AML-193 (cell line): ENCODE measurements at places on chromosomes 11 and 22.

GRCh38 chr22:22735695-22736611 lies 91.5 kb downstream of the GGTLC2 start:
- DNase-seq = no peak

DNA sequence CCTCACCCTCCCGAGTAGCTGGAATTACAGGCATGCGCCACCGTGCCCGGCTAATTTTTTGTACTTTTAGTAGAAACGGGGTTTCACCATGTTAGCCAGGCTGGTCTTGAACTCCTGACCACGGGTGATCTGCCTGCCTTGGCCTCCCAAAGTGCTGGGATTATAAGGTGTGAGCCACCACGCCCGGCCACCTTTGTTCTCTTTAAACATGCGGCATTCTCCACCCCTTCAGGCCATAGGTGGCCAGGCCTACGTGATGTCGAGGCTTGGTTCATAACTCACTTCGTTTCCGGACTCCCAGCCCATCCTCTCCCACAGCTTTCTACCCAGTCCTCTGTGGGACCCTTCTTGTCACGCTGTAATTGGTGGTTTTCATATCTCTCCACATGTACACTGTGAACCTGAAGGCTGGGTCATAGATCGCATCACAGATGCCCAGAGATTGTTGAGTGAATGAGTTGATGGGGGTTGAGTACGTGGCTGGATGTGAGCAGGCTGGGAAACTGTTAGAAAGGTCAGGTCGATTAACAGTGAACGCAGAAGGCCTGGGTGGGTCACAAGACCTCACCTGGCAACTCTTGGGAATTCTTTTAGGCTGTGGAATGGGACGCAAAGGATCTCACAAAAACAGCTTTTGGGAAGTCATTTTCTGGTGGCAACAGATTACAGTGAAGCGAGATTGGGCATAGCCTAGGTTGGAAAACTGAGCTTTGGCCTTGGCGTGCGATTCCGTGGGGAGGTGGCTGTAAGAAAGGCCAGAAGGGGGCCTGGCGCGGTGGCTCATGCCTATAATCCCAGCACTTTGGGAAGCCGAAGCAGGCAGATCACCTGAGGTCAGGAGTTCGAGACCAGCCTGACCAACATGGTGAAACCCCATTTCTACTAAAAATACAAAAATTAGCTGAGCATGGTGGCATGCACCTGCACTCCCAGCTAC lies 44.5 kb downstream of the ST14 start:
- DNase-seq = no peak

GRCh38 chr11:67120456-67120855 lies 1.4 kb downstream of the KDM2A start:
- DNase-seq = no peak

DNA sequence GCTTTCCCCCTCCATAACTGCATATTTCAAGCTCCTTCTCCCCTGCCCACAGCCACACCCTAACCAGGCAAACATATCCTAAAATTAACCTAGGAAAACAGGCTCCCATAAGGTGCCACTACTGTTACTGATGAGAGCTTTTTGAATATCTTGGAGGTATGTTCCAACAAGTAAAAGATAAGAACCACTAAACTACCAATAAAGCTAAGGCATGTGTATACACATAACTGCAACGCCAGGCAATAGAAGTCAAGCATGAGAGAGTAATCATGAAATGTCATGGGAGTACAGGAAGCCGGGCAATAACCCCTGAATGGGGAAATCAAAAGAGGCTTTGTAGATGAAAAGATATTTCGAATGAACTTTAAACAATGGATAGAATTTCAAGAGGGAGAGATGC lies 9.3 kb downstream of the MMP13 start:
- no peak for DNase-seq

DNA sequence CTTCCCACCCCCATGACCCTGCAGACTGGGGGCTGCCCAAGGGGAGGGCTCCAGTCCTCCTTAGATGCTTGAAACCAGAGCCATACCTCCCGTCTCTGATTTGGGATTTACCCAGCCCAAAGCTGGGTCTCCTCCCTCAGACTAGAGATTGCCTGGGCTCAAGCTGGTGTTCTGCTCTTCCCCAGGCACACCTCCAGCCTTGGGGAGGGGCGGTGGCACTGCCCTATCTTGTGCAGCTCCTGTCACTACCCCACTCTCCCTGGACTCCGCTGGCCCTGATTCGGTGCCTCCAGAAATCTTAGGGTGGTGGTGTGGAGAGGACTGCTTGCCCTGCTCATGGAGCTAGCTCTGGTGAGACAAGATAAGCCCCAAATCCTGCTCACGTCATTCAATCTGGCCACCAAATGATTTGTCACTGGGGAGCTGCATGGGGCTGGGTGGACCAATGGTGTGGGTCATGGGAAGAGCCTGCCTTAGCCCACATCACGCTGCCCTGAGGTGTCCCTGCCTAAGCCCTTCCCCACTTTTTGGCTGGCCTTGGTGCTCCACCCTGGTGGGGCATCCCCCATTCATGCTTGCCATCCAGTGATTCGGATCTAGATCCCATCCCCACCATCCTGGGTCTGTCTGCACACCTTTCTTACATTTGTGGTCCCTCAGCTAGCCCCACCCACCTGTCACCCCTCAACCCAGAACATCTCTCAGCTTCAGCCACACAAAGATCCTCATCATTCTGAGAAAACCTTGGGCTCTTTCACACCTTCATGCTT lies 87.7 kb downstream of the PDE2A start:
- DNase-seq = no peak

- DNase-seq = peak; percentile 4
These were observed 23.2 kb downstream of the CAPN1 start for GRCh38 chr11:65204646-65205601.

DNA sequence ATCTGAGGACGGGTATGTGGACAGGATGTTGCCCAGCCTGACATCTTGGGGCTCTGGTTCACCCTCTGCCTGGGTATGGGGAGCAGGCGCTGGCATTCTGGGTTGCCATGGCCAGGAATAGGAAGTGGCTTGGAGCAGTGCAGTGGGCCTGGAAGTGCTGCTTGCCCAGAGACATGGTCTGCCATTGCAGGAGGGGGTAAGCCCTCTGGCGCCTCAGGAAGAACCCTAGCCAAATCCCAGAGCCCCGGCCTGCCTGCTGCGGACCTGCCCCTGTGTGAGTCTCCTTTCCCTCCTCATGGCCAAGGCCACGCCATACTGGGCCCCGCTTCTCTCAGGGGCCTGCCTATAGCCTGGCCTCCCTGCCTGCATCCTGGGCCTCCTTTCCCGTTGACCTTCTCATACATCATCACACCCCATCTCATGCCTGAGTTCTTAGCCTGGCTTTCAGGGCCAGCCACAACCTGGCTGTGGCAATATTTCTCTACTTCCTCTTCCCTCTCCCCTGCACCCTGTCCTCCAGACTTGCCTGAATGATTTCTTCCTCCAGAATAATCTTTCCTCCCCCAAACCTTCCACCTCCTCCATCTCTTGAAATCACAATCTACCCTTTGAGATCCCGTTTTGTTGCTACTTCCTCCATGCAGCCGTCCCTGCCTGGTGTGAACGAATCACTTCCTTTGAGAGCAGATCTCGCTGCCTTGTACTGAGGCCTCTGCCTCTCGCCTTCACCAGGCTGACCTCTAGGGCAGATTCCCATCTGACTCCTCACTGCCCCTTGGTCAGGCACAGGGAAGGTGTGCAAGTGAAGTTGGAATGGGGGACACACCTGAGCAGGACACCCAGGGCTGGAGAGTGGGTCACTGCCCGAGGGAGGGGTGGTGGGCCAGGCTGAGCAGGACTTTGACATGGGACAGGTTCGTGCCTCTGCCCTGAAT lies 5.2 kb downstream of the CAPN5 start:
- DNase-seq = peak; percentile 70

DNA sequence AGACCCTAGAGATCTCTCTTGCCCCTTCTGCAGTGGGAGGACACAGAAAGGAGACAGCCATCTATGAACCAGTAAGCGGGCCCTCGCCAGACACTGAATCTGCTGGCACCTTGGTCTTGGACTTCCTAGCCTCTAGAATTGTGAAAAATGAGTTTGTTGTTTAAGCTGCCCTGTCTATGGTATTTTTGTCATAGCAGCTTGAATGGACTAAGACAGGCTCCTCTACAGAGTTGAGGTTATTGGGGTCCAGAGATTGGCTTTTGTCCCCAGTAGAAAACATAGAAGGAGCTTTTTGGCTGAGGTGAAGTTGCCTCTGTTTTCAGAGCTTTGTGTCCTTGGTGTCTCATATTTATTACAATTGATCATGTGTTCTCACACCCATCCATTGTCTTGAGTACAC lies 77.2 kb downstream of the STIM1 start:
- DNase-seq = no peak

GRCh38 chr22:31292236-31292989 lies at the start of gene PIK3IP1:
Gene PIK3IP1, minus strand, starts transcription at chr22:31292488. Its CDS starts 144 bp downstream, at chr22:31292344.
- peak; percentile 76 for DNase-seq

DNA sequence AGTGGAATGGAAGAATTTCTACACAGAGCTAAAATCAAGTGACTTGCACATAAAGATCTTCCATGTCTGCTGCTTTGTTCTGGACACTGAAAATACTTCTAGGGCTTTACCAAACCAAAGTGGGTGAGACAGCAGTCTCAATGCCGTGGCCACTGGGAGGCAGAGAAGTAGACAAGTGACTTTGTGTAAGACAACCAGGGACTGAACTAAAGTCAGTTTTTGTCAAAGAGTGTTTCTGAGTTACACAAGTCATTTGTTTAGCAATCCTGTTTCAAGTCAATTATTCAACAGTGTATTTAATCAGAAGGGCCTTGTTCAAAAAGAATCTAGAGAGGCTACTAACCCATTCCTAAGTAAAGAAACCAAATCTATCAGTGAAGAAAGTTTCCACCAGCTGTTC lies 46.6 kb downstream of the TCP11L1 start:
- no peak for DNase-seq

DNA sequence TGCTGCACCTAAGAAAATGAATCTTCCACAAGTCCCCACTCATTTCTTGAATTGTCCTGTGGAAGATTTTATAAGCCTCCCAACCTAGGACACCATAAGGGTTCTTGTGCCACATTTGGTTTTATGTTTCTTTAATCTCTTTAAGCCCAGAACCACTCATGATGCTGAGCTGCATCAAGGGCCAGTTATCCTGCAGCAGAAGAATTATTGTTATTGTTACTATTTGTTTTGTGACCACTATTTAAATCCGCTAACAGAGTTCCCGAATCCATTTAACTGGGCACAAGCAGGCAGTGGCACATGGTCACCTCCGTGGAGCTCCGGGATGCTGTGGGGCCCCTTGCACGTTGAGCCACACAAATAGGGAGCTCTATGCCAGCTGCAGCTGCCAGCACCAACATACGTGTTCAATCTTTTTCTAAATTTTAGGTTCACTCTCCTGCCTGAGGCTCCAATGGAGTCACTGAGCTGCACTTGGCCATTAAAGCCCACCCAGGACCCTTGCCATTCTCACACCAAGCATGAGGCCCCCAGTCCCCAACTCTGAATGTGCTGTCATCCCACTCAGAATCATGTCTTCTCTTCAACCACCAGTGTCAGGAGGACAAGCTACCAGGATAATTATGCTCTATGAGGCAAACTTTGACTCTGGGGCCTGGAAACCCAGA lies 60.6 kb downstream of the DGCR2 start:
- DNase-seq = no peak

DNA sequence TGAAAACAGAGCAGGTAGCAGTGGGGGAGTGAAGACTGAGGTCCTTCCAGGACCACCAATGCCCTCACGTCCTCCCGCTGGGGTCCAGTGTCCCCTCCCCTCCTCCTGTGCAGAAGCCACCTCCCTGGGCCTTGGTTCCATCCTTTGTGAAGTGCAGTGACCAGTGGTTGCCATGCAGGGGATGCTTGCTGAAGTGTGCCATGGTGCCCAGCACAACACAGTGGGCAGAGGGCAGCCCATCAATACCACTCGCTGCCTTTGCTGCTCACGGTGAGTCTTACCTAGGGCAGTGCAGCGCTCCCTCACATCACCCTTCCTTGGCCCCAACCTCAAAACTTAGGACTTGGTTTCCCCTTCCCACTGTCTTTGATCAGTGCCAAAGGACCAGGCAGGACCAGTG lies 12.9 kb downstream of the MYEOV start:
- DNase-seq = no peak

- DNase-seq = no peak
These were observed 59.0 kb upstream of the SHANK2 start for GRCh38 chr11:71311176-71311925.

GRCh38 chr22:36510966-36511881 lies 4.4 kb upstream of the FOXRED2 start:
- DNase-seq = peak; percentile 37

GRCh38 chr22:38753948-38754750 lies 1.6 kb downstream of the SUN2 start:
- DNase-seq = peak; percentile 38

DNA sequence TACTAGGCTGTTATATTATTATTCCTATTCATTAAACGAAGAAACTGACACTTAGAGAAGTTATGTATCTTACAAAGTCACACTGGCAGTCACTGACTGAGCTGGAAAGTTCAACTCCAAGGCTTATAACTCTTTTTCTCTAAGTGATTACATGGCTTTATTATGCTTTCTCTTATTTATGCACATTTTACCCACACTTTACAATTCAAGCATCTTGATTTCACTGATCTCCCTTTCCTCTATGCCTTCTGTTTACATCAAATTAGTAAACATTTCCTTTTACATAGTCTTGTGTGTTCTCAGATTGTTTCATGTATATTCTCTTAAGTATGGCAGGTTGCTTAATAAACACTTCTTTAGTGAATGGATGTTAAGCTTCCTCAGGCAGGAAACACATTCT lies 66.0 kb downstream of the CLPB start:
- DNase-seq = no peak

- no peak for DNase-seq
These were observed 9.2 kb upstream of the PRSS23 start for GRCh38 chr11:86790867-86791849.

DNA sequence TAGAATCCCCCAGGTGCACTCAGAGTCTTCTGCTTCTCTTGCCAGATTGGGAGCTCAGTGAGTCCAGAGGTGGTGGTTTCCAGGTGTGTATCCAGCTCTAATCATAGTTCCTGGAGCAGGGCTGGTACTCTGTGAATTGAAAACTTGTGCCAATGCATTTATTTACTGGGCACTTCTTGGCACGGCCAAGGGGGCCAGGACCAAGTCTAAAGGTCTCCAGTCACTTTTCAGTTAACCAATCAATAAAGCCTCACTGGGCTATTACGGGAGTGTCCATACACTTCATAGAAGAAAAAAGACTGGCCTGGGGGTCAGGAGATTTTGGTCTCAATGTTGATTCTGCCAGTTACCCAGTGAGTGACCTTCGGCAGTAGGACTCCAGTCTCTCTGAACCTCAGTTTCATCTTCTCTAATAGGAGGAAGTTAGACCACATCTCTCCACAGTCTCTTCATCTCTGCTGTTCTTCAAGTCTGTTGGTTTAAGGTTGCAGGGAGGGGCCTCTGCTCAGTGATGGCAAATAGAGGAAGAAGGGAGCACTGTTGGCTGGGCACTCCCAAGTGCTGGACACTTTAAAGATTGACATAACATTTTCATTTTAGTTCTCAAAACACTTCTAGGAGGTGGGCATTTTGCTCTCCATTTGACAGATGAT lies 188.5 kb upstream of the E2F8 start:
- no peak for DNase-seq

- no peak for DNase-seq
These were observed 236.2 kb downstream of the ETS1 start for GRCh38 chr11:128351168-128351567.

DNA sequence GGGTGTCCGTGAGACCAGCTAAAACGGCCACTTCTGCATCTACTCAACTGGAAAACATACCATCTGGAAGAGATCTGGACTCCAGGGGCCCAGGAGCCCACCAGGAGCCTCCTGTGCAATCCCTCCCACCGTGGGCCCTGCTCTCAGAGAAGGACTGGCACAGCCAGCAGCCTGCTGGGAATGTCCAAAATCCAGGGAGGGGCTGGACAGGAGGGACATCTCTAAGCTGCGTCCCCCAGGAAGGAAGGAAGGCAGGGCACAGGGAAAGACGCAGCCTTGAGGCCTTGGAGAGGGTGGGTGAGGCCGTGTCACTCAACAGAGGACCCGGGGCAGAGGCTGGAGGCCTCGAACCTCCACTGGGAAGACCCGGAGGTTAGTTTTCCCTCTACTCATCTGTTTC lies 78.0 kb downstream of the PHF21B start:
- no peak for DNase-seq
